PC-9 (cell line): ENCODE measurements at places on chromosomes 11 and 22. TPM values are rescaled to one million over a fixed set of nuclear protein-coding genes. Genes with fewer than 3 reads are reported as not detected.

TTC9C gene
- total RNA-seq: 65.3 and 71.4 TPM in 2 replicates

LINC01488 gene
- total RNA-seq: not detected in 2 replicates

DNA sequence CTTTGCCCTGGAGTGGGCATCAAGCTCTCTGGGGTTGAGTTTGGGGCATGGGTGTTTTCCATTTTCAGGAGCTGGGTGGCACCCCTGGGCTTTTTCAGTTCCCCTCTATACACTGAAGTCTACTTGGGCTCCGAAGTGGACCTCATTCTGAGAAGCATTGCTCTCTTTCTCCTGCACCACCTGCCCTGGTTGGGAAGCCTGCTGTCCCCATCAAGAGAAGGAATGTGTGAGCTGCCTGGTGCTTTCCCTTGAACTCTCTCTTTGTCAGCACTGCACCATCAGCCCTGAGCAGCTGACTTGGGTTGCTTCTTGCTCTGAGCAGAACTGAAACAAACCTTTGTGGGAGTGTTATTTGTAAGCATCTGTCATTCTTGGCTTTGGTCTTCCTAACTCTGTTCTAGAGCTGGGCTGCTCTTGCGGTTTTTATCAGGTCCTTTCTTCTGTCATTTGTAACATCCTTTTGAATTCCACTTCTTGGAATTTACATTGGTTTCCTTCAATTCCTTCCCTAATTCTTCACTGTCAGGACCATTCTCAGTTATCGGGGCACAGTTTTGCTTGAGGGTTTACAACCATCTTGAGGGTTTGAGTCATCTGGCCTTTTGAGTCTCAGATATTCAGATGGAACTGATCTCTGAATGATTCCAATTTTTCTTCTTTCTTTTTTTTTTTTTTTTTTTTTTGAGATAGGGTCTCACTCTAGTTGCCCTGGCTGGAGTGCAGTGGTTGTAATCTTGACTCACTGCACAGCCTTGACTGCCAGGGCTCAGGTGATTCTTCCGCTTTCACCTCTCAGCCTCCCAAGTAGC, 20.5 kb downstream of the UBE2L3 start:
- DNase-seq: no peak

GRCh38 chr11:12818333-12819015, 144.3 kb downstream of the TEAD1 start:
- DNase-seq: no peak

- DNase-seq: peak; percentile 8
Observed at GRCh38 chr11:6531267-6531752, 34.2 kb downstream of the DNHD1 start.

- no peak for DNase-seq
Observed at GRCh38 chr11:76885390-76886097, 24.8 kb downstream of the ACER3 start.
